ELF-1 (cell line): ENCODE measurements at places on chromosomes 4 and X.
A peak's percentile ranks its signal among the peaks of the same experiment; 100 is the strongest.

- DNase-seq = no peak
Observed at GRCh38 chrX:19683358-19683757, 168.1 kb upstream of the MAP3K15 start.

GRCh38 chrX:49053223-49054072, 5.4 kb upstream of the CCDC120 start:
- peak; percentile 92 for DNase-seq

DNA sequence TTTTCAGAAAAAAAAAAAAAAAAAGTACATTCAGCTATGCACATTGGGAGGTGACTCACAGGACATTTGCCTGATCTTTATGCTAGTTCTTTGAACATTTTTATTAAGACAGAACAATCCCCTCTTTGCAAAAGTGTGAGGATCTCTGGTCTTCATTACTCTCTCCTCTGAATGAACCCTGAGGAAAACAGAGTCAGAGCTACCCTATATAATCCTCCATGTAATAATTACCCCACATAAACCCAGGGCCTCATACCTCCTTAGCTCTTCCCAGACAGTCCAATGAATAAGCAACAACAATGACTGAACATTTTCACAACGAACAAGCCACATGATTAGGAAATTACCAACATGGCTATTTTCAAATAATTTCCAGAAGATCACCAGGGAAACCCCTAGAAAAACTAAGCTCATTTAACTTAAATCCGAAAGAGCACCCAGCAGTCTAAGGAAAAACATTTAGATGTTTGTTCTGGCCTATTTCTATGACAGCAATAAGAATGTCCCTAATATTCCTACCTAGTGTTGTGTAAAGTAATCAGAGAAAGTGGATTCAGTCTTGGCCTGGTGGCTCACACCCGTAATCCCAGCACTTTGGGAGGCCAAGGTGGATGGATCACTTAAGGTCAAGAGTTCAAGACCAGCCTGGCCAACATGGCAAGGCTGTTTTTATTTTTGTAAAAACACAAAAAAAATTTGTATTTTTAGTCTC, 37.8 kb downstream of the TBC1D9 start:
- no peak for DNase-seq

GRCh38 chr4:147482281-147482680, 1.4 kb downstream of the EDNRA start:
- no peak for DNase-seq

GRCh38 chrX:9911487-9911886, 55.7 kb upstream of the CLDN34 start:
- DNase-seq = peak; percentile 27

DNA sequence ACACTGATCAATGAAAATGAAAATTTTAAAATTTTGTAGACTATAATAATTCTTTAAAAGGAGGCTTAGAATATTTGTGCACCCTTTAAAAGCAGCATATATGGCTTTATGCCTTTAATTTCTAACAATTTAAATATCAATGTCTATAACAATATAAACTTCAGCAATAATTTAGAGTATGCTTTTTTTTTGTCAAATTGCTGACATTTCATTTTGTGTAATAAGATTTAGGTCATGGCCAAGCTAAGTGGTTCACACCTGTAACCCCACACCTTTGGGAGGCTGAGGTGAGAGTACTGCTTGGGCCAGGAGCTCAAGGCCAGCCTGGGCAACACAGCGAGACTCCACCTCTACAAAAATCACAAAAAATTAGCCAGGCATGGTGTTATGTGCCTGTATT, 86.2 kb downstream of the PDGFC start:
- DNase-seq = no peak

DNA sequence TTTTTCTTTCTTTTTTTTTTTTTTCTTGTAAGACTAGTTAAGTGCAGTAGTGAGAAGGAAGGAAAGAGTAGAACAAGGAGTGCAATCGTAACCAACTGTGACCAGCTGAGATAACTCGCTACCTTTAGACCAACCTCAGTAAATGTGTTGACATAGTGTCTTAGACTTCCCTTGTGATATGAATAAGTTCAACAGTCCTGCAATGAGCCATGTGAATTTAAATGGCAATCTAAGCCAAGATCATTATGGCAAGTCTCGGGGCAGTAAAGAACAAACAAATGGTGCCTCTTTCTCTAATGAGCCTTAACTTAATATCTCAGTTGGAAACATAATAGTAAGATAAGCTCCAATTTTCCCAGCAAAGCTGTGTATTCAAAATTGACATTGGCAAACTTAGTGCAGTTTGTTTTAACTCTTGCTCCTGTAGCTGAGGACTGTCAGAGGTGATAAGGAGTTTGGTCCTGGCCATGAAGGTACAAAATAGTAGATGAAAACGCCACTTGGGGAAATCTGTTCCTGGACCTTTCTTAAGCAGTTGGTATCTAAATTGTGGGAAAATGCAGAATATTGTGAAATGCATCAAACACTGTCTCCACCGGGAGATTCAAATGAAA, 13.8 kb upstream of the RELL1 start:
- DNase-seq = no peak

GRCh38 chr4:1348746-1349145, 1.7 kb downstream of the UVSSA start:
- DNase-seq = no peak

DNA sequence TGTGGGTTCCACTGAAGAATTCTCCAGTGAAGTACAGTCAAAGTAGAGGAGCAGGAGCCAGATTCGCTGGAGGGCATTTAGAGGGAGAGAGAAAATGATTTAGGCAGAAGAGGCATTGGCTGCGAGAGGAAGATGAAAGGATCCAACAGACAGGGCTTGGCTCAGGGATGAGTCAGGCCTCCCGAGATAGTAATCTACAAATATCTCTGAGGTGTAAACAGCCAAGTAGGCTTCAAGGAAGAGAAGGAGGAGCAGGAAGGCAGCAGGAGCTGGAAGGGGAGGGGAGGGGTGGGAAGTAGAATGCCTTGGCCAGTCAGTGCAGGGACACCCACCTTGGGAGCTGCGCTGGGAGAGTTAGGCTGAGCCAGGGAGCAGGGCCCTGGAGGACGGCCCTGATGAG, 55.5 kb downstream of the PJA1 start:
- peak; percentile 96 for DNase-seq

DNA sequence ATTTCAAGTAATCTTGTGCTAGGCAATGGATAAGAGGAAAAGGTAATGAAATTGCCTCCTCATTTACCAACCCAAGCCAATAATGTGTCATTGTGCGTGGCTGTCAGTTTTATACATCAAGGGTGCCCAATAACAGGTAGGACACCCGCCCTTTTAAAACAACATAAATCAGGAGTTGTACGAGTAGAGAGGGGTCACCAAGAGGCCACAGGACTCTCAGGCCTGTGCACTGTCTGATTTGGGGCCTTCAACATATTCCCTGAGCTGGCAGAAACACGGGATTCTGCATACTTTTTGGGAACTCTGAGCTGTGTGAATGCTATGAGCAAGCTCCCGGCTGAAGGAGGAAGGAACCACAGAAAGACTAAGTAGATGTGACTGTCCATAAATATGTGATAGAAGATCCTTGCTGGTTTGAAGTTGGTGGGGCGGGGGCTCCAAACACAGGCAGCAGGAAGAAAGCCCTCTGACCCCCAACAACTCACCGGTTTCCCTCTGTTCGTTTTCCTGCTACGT, 82.7 kb upstream of the MAML3 start:
- no peak for DNase-seq

DNA sequence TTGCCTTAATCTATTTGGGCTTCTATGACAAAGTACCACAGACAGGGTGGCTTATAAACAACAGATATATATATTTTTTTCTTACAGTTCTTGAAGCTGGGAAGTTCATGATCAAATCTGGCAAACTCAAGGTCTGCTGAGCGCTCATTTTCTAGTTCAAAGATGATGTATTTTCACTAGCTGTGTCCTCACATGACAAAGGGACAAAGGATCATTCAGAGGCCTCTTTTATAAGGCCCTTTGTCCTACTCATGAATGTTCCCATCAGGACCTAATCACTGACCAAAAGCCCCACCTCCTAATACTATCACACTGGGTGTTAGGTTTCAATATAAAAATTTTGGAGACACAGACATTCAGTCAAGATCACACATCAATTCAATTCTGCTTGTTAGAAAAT, 2025.2 kb downstream of the PCDH7 start:
- no peak for DNase-seq

GRCh38 chr4:163590103-163590502, 95.6 kb downstream of the TMA16 start:
- DNase-seq = no peak

DNA sequence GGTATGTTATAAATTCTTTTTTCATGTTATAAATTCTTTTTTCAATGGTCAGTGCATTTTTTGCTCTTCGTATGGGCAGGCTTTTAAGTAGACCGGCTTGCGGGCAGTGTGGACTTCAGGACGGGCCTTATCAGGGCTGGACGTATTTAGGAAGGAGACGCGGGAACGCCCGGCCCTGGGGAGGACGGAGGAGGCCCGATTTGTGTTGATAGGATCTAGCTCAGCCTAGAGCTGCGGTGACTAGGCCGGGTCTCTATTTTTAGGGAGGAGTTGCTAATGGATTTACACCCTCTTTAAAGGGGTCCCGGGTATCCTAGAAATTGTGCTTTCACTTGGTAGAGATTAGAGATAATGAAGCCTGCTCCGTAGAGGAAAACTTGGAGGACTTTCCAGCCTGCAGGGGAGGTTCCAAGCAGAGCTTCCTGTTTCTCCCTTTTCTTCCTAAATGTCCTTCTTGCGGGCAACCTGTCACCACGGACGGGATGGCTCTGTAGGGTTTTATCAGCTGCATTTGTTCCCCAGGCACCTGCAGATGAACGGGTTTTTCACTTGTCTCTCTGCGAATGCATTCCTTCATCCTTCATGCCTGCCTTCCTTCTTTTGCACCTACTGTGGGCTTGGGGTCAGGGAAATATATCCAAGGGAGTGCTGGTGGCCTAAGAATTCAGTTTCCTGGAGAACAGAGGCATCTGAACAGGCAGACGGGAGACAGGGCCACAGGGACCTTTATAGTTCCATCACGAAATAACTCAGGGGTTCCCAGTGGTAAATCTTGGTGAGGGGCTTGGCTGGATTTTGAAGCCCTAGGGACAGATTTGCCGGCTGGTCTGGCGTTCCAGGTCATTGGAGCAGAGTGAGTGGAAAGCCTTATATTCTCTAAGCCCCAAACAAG, 1.4 kb downstream of the CD99 start:
- peak; percentile 72 for DNase-seq

- DNase-seq = no peak
Observed at GRCh38 chr4:39451423-39452023, 7.2 kb downstream of the RPL9 start.

DNA sequence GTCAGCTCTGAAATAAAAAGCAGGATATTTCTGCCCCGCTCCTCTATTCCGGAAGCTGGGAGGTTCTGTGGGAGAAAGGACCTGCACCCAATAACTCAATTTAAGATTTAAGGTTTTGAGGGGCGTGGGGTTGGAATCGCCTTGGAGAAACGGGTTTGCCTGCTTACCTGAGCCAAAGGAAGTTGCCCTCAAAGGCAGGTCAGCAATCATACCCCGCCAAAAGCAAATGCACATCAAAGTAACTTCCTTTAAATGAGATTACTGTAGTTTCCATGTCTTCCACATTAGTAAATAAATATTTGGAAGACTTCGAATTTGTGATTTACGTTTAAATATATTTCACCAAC, 978 bp upstream of the HS3ST1 start:
- no peak for DNase-seq

DNA sequence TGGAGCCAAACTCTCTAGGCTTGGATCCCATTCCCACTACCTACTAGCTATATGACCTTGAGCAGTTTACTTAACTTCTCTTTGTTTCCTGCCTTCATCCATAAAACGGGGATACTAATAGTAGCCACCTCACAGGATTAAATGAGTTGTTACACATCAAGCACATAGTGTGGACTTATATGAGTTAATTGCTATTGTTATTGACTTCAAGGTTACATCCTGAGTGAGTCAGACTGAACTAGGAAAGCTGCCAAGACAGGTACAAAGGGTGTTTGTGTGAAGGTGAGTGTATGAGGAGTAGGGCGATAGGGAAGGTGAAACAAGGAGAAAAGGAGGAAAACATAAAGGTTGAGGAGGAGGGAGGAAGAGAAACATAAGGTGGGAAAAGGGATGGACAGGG, 32.2 kb downstream of the TFDP3 start:
- DNase-seq = no peak

DNA sequence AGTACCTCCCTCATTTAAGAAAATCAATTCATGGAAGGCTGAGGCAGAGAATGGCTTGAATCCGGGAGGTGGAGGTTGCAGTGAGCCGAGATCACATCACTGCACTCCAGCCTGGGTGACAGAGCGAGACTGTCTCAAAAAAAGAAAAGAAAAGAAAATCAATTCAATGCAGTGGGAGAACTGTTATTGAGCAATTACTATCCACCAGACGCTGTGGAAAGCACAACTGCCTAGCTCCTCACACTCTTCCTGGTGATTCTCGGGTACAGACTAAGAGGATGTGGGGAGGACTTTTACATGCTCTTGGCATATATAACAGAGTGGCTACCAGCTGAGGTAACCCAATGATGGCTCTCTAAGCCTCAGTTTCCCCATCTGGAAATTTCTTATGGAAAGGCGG, 2.7 kb upstream of the TMSB4X start:
- no peak for DNase-seq

DNA sequence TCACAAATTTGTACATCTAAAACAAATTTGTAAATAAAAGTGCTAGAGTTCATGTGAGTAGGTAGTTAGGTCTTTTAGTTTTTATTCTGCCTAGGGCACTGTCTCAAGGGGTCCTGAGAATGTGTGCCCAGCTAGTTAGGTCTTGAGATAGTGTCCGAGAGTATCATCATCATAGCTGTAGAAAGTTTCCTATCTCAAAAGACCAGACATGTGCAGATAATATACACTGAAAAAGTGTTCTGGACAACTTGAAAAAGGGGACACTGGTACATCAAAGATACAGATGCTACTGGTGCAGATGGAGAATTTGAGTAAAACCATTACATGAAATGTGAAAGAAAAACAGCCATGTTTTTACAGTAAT, 1.8 kb upstream of the ZCCHC4 start:
- DNase-seq = no peak

DNA sequence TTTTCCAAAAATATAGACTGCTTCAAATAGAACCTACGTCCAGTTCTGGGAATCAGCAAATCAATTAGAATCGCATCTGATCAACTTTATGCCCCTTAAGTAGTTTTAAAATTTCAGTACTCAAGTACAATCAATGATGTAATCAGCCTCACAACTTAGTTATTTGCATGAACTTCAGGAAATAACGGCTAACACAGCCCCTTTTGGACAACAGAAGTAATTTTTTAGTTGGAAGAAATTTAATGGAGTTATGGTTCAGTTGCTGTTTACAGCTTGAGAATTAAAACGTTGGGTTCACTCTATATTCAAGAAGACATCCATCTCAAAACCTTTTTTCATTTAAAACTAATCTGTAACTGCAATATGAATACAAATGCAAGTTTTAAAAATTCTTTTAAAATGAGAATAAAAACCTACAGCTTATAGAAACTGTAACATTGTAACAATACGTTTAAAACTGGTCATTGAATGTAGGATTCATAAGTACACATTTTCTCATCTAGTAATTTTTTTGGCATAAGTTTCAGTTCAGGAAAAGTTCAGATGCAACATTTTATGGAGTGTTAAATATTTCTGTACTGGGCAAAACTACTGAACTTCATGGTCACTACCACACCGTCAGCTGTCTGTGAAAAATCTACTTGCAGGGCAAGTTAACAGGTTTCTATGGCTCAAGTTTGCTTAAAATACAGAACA, 956 bp downstream of the TAPT1 start:
- DNase-seq = no peak
